ENCODE measurements at places on chromosomes 5 and 9.

DNA sequence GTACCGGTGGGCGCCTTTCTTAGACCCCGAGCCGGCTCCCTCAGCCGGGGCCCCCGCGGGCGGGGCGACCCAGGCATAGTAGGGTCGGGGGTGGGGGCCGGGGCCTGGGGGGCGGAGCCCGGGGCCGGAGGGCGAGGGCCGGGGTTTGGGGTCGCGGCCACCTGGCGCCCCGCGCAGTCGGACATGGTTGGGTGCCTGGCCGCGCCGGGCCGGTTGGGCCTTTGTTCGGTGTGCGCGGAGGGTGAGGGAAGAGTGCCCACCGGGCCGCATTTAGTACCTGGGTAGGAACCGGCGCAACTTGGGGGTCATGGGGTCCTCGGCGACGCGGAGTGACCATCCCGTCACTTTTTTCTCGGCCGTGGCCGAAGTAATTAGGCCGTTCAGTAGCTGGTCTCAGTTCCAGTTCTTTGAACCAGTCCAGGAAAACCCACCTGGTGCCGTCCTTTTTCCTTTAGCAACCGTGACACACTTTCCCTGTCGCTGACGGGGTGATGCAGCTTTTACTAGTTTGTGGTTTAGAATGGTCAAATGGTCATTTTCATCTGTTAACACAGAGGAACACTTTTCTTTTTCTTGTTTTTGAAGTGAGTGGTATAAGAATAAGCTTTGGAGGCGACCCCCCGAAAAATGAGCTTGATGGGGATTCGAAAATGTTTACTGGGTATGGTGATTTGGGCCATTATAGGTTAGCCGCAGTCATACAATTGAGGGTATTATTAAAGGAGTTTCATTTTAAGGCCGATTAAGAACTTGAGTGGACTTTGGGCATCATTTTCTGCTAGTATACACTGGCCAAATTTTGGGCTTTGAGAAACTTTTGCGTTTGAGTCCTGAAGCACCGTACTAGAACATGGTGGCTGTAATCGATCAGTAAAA lies 589 bp downstream of the CKS2 start:
- no peak for DNase-seq

DNA sequence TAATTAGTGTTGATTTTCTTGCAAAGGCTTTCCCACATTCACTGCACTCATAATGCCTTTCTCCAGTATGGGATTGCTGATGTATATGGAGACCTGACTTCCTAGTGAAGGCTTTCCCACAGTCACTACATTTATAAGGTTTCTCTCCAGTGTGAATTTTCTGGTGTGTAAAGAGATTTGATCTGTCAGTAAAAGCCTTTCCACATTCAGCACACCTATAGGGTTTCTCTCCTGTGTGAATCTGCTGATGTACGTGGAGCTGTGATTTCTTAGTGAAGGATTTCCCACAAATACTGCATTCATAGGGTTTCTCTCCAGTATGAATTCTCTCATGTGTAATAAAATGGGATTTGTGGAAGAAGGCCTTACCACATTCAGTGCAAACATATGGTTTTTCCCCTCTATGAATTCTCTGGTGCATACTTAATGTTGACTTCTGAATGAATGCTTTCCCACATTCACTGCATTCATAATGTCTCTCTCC lies 31.1 kb downstream of the ZNF484 start:
- DNase-seq = no peak

DNA sequence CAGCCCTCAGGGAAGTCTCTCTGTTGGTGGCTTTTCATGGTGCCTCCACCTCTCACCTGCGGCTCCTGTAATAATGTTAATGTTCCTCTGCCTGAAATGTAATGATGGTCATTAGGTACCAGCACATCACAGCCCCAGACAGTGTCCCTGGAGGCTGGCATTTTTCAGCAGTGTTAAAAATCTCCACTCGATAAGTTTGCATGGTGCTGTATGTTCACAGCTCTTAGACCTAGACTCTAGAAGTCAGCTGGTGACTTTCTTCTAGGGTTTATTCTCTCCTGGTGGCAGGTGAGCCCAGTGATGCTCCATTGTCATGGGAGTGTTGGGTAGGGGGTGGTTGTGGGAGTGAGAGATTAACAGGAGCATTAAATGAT lies 53.1 kb downstream of the GPR107 start:
- DNase-seq = no peak

- no peak for DNase-seq
These were observed 162.5 kb upstream of the KIF2A start for GRCh38 chr5:62143268-62144229.

- no peak for DNase-seq
These were observed 9.8 kb downstream of the TGFBI start for GRCh38 chr5:136038635-136039034.

- no peak for DNase-seq
These were observed 256.2 kb upstream of the SMC2 start for GRCh38 chr9:103837940-103838339.

GRCh38 chr5:154268073-154268472 lies 77.5 kb downstream of the GALNT10 start:
- DNase-seq = no peak

DNA sequence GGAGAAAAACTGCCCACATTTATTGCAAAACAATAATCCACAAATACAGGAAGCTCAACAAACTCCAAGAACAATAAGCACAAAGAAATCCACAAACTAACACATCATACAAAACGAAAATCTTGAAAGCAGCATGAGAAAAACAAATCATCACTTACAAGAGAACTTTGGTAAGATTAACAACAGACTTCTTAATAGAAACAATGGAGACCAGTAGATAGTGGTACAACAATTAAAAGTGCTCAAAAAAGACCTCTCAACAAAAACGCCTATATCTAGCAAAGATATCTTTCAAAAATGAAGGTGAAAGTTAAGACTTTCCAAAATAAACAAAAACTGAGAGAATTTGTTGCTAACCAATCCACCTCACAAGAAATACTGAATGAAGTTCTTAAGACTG lies 38.4 kb downstream of the CDKL3 start:
- no peak for DNase-seq

DNA sequence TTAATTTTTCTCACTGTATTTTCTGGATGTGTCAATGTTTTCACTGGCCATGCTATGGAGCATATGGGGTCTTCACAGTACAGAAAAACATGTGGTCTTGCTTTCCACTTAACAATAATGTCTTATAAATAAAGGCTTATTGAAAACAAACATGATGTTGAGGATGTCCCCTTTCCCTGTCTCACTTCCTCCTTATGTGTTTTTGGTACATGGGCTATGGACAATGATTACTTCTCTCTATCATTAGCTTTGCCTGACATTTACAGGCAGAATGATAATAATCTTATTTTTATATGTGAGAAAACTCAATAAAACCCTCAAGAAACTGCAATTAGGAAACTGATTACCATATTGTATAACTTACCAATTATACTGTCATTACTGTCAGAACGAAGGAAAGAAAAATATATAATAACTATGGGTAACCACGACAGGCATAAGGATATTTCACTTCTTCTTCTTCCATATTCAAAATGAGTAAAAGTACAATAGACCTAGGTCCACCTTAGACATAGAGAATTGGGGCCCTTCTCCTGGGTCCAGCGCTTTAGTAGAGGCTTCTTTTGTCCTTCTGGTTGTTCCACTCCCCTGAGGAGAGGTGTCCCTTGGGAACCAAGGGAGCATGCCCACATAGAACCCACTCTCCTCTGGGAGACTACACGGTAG lies 375.0 kb downstream of the MAN2A1 start:
- no peak for DNase-seq

GRCh38 chr5:142611154-142611553 lies 74.7 kb downstream of the FGF1 start:
- DNase-seq = peak; percentile 27

DNA sequence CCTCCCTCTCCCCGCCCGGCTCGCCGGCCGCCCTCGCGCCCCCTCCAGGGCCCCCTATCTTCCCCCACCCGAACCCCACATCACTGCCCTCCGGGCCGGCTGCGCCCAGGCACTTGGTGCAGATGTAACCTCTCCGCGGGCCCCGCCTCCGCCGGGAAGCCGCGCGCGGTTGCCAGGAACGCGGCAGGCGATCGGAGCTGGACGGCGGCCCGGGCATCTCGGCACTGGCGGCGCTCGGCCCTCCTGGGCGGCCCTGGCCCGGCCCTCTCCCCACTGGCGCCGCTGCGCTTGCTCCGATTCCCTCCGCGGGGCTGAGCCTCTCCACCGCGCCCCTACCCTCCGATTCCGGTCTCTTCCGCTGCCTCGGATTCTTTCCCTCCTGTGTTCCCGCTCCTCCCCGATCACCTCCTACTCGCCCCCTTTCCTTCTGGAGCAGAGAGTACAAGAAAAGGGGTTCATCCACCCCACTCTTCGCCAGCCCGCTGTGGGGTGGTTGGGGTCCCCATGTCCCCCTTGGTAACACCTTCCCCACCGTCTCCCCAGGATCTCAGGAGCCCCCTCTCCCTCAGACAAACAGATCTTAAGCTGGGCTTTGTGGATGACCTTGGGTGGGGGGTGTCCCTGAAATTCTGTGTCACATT lies 70.6 kb downstream of the C9orf50 start:
- no peak for DNase-seq

DNA sequence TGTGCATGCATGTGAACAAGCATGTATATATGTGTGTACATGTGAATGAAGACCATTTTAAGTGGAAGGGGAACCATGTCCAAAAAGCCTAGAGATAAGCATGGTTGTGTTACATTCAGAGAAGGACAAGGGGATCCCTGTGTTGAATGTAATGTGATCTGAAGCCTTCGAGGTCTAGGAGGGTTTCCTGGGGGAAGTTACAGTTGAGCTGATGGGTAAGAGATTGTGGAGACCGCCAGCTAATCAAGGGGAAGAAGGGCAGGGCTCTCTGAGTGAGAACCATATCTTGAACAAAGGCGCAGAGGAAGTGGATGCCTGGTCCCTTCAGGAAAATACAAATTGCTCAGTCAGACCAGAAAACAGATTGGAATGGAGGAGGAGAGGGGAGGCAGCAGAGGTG lies 45.5 kb upstream of the TNFSF15 start:
- DNase-seq = no peak

GRCh38 chr9:126661521-126662251 lies 48.0 kb downstream of the LMX1B start:
- no peak for DNase-seq

GRCh38 chr5:181207214-181207959 lies 2.4 kb upstream of the TRIM7 start:
- DNase-seq = peak; percentile 77

DNA sequence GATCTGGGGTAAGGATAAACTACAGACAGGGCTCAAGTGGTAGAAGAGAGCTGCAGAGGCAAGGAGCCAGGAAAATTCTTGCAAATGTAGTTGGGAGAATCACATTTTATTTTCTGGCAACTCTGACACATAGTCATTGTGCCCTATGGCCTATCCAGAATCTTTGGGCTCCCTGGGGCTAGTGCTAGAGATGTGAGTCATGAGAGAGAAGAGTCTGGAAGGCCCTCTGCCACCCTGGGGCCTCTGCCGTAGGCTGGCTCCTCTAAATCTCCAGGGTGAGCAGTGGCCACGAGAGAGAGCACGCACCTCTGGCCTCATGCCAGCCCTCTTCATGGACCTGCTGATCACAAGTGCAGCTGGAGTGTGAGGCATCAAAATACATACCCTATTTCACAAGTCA lies 74.3 kb upstream of the SSBP2 start:
- no peak for DNase-seq

GRCh38 chr9:11757408-11757807 lies 935.8 kb upstream of the TYRP1 start:
- DNase-seq = no peak

DNA sequence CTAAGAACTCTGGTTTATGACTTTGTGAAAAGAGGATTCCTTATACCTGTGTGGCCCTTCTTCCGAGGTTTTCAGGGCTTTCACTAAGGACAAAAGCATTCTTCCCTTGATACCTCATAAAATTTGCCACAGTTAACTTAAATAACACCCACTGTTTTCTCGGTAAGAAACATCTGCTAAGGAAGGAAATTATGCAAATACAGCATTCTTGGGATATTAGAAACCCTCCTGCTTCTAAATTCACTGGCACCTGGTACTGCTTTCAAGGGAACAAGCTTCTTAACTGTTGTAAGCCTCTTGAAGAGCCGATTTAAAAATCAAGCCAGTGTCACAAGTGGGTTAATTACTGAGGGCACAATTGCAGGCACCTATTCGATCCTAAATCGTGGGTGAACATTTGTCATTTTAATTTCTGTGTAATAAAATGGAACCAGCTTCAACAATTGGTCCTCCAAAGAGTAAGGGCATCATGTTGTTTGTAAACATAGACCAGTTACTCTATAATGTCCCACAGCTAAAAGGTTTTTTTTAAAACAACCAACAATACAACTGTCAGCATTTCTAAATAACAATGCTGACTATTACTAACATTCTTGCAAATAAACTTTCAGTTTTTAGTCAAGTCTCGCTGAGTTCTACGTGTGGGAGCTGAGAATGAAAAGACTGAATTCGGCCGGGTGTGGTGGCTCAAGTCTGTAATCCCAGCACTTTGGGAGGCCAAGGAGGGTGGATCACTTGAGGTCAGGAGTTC lies 26.6 kb downstream of the AK3 start:
- DNase-seq = no peak
